ENCODE measurements at places on chromosomes 7 and 10. TPM values are rescaled to one million over a fixed set of nuclear protein-coding genes. Genes with fewer than 3 reads are reported as not detected.

- H3K4me1 ChIP-seq: peaks cover 21% of the 10 kb centered on the region
- peak; percentile 3 for DNase-seq
- H3K4me3 ChIP-seq: peak overlapping the region; percentile 66
- H3K27ac ChIP-seq: no peak overlapping the region
- peaks cover 6% of the 10 kb centered on the region for H3K27me3 ChIP-seq
Observed at GRCh38 chr7:130273081-130273932, 6.6 kb downstream of the CPA2 start.

- peaks cover 3% of the 10 kb centered on the region for H3K27me3 ChIP-seq
- H3K27ac ChIP-seq: no peak overlapping the region
- H3K4me3 ChIP-seq: no peak overlapping the region
- H3K36me3 ChIP-seq: no peaks in the 10 kb centered on the region
- DNase-seq: no peak
Observed at GRCh38 chr10:9294132-9294663, 1239.7 kb downstream of the GATA3 start.

DNA sequence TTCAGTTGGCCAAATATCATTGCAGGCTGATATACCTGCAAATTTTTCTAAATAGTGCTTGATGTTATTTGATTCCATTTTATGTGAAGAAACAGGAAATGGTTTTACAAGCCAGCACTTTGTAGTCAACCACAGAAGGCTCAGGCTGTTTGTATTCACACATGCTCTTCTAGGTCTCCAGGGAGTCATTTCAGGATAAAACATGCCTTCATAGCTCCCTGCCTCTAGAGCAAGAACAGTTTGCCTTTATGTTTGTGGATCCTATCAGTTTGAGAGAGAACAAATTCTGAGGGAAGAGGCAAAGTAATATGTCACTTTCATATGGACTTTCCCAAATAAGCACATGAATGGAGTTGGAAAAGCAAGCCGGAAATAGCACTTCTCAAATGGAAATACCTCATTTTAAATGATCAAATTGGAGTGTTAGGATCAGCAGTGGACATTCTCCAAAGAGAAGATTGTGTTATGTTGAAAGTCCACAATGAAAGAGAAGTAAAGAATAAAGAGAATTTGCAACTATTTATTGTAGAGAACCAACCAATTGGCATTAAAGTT lies 277.6 kb downstream of the KCND2 start:
- H3K4me3 ChIP-seq: no peak overlapping the region
- DNase-seq: no peak
- H3K27me3 ChIP-seq: no peaks in the 10 kb centered on the region

- H3K4me3 ChIP-seq: no peak overlapping the region
- H3K36me3 ChIP-seq: no peaks in the 10 kb centered on the region
- peaks cover 34% of the 10 kb centered on the region for H3K27me3 ChIP-seq
- DNase-seq: no peak
- peaks cover 6% of the 10 kb centered on the region for H3K4me1 ChIP-seq
Observed at GRCh38 chr7:135758531-135758932, 9.9 kb upstream of the FAM180A start.

GRCh38 chr10:34449836-34450235 lies 365.3 kb downstream of the PARD3 start:
- H3K4me1 ChIP-seq: no peaks in the 10 kb centered on the region
- H3K4me3 ChIP-seq: no peak overlapping the region
- no peaks in the 10 kb centered on the region for H3K36me3 ChIP-seq
- no peak for DNase-seq
- H3K27ac ChIP-seq: no peak overlapping the region

DNA sequence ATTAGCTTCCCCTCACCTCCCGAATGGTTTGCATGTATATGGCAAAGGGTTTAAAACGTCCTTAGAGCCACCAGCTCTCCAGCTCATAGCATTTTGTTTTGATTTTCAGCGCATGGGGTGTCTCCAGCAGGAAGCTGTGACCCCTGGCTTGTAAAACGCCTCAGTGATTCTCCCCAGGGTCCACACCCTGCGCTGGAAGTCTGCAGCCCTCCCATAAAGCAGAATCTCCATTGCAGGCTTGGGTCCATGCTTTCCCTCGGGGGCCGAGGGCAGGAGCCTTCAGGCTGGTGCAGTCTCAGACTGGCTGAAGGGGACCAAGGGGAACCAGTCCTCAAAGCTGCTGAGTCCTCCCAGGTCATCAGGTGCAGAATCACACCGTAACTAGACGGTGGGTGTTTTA lies 109.7 kb downstream of the VIPR2 start:
- no peak for DNase-seq
- H3K4me3 ChIP-seq: no peak overlapping the region
- peaks cover 3% of the 10 kb centered on the region for H3K4me1 ChIP-seq
- H3K27ac ChIP-seq: no peak overlapping the region
- no peaks in the 10 kb centered on the region for H3K36me3 ChIP-seq

The CTAGE4 gene
- 1.8 TPM for total RNA-seq

The ZNF503 gene
- 0.33 TPM for total RNA-seq
